Nucleus accumbens (tissue), 56 donors: ENCODE measurements at places on chromosomes 3 and 15.

GRCh38 chr15:41655716-41656115 lies 4.5 kb upstream of the MGA start:
- no peak for DNase-seq

- DNase-seq: no peak
These were observed 562.8 kb downstream of the NR2F2 start for GRCh38 chr15:96893159-96893906.

- no peak for DNase-seq
These were observed 95.4 kb upstream of the CCDC80 start for GRCh38 chr3:112736386-112736785.

- DNase-seq: no peak
These were observed 25.4 kb downstream of the ISG20 start for GRCh38 chr15:88664151-88664778.

DNA sequence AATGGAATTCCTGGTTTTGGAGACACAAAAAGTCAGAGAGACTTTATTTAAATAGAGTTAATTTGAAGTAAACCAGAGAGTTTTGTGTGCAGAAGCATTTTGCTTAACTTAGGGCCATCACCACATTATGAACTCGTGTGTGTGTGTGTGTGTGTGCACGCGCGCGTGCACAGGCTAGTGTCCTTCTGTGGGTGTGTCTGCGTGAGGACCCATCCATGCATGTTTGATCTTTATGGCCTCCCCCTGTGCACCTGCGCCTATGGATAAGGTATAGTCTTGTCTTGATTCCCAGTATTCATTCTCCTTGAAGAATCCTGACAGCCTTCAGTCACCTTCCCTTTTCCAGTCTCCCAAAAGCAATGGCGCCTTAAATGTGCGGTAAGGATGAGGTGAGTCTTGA lies 26.0 kb downstream of the MUC20 start:
- no peak for DNase-seq
